ENCODE measurements at places on chromosomes 4 and X. TPM values are rescaled to one million over a fixed set of nuclear protein-coding genes. Genes with fewer than 3 reads are reported as not detected.

KLHL34 gene
- not detected for total RNA-seq

SPIN2A gene
- 0.28 TPM for total RNA-seq

HSFX4 gene
- not detected for total RNA-seq

TMSB15C gene
- total RNA-seq: 0.41 TPM

NLGN3 gene
- total RNA-seq: 27.2 TPM

PWWP3B gene
- 3.1 TPM for total RNA-seq

GABRQ gene
- total RNA-seq: not detected

ZFP42 gene
- total RNA-seq: 0.06 TPM

RTL9 gene
- total RNA-seq: 0.46 TPM

CLIC2 gene
- total RNA-seq: 22.0 TPM

RNF212 gene
- total RNA-seq: 1.3 TPM

STATH gene
- not detected for total RNA-seq

TCEAL3 gene
- total RNA-seq: 23.5 TPM

TNIP2 gene
- 35.8 TPM for total RNA-seq

PCDH10 gene
- total RNA-seq: 17.2 TPM

GYPA gene
- total RNA-seq: not detected

GPR143 gene
- 1.3 TPM for total RNA-seq

CFAP99 gene
- total RNA-seq: 3.1 TPM

PLP1 gene
- total RNA-seq: 9.4 TPM

VCX gene
- not detected for total RNA-seq

UCHL1 gene
- total RNA-seq: 20.1 TPM

UGT2B28 gene
- not detected for total RNA-seq

ZCCHC18 gene
- not detected for total RNA-seq

IQCM gene
- not detected for total RNA-seq

MAGEC2 gene
- not detected for total RNA-seq

TMEM150C gene
- 72.9 TPM for total RNA-seq

BMPR1B gene
- total RNA-seq: 7.0 TPM

PLAC1 gene
- total RNA-seq: not detected

CCSER1 gene
- 11.7 TPM for total RNA-seq

SSX1 gene
- total RNA-seq: not detected

STS gene
- total RNA-seq: 4.4 TPM

LEF1 gene
- total RNA-seq: 25.6 TPM

SMIM43 gene
- total RNA-seq: not detected

CENPVL2 gene
- not detected for total RNA-seq

MCF2 gene
- total RNA-seq: 55.6 TPM

HS6ST2 gene
- 1.4 TPM for total RNA-seq
